Activated CD4-positive, alpha-beta T cell treated with anti-CD3 and anti-CD28 coated beads for 36 hours (primary cell): ENCODE measurements at places on chromosomes 13 and 19.

DNA sequence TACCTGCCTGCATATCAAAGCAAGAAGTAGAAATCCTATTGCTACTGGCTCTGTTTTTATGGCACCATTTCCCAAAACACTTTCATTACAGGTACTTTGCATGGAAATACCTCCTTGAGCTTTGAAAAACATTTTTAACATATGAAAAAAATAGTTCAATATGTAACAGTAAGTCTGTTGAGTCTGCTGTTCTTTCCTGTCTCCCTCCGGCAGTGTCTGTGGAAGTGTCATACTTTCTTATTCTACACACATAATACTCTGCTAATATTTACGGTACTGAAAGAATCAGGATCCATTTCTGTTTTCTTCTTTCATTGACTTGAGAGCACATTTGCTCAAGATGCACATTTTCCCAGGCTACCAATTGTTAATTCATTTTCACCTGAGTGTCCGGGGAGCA, 8.2 kb upstream of the SERTM1 start:
- DNase-seq = no peak
- no peak overlapping the region for H3K27ac ChIP-seq
- H3K4me1 ChIP-seq = no peaks in the 10 kb centered on the region
- peaks cover 4% of the 10 kb centered on the region for H3K36me3 ChIP-seq
- H3K27me3 ChIP-seq = peaks cover 5% of the 10 kb centered on the region
- no peak overlapping the region for H3K4me3 ChIP-seq

GRCh38 chr13:26386026-26386425, 132.1 kb downstream of the CDK8 start:
- peaks cover 15% of the 10 kb centered on the region for H3K36me3 ChIP-seq
- no peaks in the 10 kb centered on the region for H3K27me3 ChIP-seq
- no peak for DNase-seq
- H3K4me3 ChIP-seq = no peak overlapping the region
- H3K4me1 ChIP-seq = peaks cover 5% of the 10 kb centered on the region

- no peak for DNase-seq
- no peak overlapping the region for H3K4me3 ChIP-seq
- peaks cover 46% of the 10 kb centered on the region for H3K36me3 ChIP-seq
These were observed 5.5 kb downstream of the ARRDC2 start for GRCh38 chr19:18013210-18014111.

DNA sequence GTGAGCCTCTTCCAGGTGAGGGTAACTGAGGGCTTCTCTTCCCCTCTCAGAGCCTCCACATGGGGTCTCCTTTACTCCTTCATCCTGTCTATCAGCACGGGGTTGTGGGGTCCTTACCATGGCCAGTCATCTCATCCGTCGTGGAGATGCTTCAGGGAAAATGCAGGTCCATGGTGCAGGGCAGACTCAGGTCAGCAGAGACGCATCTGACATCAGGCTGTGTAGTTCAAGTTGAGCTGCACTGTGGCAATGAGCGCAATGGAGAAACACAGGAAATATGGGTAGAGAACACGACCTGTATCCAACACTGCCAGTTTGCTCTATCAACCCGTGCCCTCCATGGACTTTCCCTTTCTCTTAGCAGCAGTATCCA, 13.9 kb downstream of the LILRA5 start:
- no peak overlapping the region for H3K4me3 ChIP-seq
- H3K36me3 ChIP-seq = no peaks in the 10 kb centered on the region
- no peak overlapping the region for H3K27ac ChIP-seq
- no peak for DNase-seq
- peaks cover 2% of the 10 kb centered on the region for H3K27me3 ChIP-seq

DNA sequence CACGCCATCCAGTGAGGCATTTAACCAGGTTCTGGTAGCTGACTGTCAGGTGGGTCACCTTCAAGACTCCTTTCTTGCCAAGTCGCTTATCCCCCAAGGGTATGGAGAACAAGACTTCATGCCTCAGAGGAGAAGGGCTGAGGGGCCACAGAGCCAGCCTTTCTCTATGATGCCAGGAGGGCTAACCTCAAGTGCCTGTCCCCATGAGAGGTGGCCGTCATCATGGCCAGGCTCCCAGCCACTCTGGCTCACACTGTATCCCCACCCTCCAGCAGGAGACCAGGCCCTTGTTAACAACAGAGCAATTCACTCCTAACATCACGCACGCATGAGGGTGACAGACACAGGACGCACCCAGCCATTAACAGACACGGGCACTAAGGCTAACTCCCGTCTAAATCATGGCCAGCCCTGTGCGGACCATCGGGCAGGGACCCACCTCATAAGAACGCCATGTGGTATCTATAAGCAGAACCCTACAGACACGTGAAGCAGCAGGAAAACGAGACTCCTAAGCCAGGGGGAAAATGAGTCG, 38.6 kb upstream of the ISYNA1 start:
- H3K27me3 ChIP-seq = no peaks in the 10 kb centered on the region
- H3K4me3 ChIP-seq = no peak overlapping the region
- no peak for DNase-seq
- peaks cover 10% of the 10 kb centered on the region for H3K36me3 ChIP-seq
- H3K4me1 ChIP-seq = peaks cover 62% of the 10 kb centered on the region

GRCh38 chr19:30162718-30163117, 209.5 kb upstream of the ZNF536 start:
- no peaks in the 10 kb centered on the region for H3K36me3 ChIP-seq
- H3K27me3 ChIP-seq = peaks cover 4% of the 10 kb centered on the region
- no peaks in the 10 kb centered on the region for H3K4me1 ChIP-seq

- H3K27me3 ChIP-seq = peaks cover 4% of the 10 kb centered on the region
- no peaks in the 10 kb centered on the region for H3K4me1 ChIP-seq
- no peak for DNase-seq
- no peak overlapping the region for H3K4me3 ChIP-seq
- H3K27ac ChIP-seq = no peak overlapping the region
These were observed 284.5 kb downstream of the FGF14 start for GRCh38 chr13:102117175-102117831.

DNA sequence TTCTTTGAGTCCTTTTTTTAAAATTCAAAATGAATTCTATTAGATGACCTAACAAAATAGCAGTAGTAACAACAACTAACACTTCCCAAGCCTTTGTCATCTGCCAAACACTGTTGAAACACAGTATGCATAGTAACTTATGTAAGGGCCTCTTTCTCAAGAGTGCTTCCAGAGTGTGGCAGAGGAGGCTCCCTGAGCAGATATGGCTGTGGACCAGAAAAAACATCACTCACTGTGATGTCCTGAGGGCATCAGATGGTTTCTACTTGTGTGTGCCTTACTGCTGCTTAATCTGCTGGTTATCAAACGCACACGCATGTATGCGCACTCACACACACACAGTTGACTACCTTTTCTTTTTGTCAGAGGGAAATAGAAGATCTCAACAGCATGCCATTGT, 110.8 kb downstream of the DLEU7 start:
- peaks cover 2% of the 10 kb centered on the region for H3K27me3 ChIP-seq
- H3K4me3 ChIP-seq = no peak overlapping the region
- H3K27ac ChIP-seq = no peak overlapping the region
- no peak for DNase-seq
- H3K4me1 ChIP-seq = peaks cover 3% of the 10 kb centered on the region
- H3K36me3 ChIP-seq = no peaks in the 10 kb centered on the region
